ENCODE measurements at places on chromosomes 3 and 15. TPM values are rescaled to one million over a fixed set of nuclear protein-coding genes. Genes with fewer than 3 reads are reported as not detected.

The TNNC1 gene
- 1.3 TPM for total RNA-seq

The B4GALT4 gene
- 18.2 TPM for total RNA-seq

The MESP2 gene
- 1.7 TPM for total RNA-seq

The RBPMS2 gene
- total RNA-seq = 3.5 TPM

The CLDN18 gene
- total RNA-seq = not detected

The CSTA gene
- total RNA-seq = not detected

The GNAI2 gene
- 195 TPM for total RNA-seq

The SLC27A2 gene
- 1.5 TPM for total RNA-seq

The C3orf70 gene
- 23.7 TPM for total RNA-seq

The CCDC66 gene
- 55.3 TPM for total RNA-seq

The LIPC gene
- 1.1 TPM for total RNA-seq

The CLEC3B gene
- 5.0 TPM for total RNA-seq
